ENCODE measurements at places on chromosomes 2 and 18. TPM values are rescaled to one million over a fixed set of nuclear protein-coding genes. Genes with fewer than 3 reads are reported as not detected.

Gene METAP1D
- 5.5 TPM for total RNA-seq

DNA sequence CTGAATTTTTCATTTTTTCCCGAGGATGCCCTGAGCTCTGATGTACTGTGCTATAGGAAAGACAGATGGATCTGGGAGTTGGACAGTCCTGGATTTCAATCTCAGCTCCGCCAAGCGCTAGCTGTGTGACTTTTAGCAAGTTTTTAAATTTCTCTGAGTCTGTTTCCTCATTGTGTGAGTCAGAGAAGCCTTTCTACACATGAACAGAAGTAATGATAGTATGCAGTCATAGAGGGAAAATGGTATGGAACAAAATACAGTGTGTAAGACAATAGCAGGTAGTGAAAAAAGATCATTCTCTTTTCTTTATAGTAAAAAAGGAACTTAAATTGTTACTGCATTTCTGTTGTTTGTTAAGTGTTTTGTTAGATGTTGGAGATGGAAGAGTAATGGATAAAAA lies 52.4 kb upstream of the PPM1B start:
- DNase-seq = no peak

GRCh38 chr2:19580830-19581229 lies 222.4 kb upstream of the OSR1 start:
- DNase-seq = no peak

GRCh38 chr2:219852626-219853025 lies 225.2 kb downstream of the SLC4A3 start:
- no peak for DNase-seq

Gene OBSL1
- 20.5 TPM for total RNA-seq

DNA sequence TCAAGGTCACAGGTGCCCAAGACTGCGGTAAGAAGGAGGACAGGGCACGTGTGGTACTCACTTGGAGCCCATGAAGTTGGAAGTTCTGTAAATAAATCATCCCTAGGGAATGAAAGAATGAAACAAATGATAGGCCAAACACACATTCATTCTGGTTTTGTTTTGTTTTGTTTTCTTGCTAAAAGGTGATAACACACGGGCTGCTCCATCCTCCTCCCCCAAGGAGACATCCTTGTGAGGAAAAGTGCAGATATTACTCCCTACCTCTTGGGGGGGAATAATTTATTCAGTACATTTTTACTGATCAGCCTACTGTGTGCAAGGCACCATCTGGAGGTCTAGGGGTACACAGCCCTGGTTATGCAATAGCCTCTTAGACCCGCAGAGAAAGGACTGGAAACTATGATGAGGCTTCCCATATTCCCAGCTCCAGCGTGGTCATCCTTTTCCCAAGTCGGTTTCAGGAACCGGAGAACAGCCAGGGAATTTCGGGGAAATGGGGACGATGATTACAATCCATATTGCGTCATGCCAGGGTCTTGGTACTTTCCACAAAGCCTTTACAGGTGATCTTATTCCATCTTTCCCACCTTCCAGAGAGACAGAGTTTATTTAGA lies 6.3 kb downstream of the RAX start:
- no peak for DNase-seq

GRCh38 chr2:76760367-76760704 lies 761.8 kb downstream of the LRRTM4 start:
- DNase-seq = no peak

DNA sequence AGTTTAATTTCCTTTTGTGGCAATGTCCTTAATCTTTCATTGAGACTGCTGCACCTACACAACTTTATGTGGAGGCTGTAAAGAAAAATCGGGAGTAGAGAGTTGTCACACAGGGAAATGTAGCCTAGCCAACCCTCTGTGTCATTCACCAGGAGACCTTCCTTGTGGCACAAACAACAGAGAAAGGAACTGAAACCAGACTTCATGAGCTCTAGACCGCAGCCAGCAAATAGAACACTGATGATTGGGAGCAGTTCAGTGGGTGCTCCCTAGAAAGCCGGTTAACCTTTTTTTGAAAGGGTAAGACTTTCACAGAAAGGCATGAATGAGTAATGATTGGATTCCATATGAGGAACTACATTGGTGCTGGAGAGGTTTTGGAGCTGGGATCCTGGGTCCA lies 1752.4 kb upstream of the CELF4 start:
- DNase-seq = no peak

- no peak for DNase-seq
Measured at GRCh38 chr2:58098254-58099095, 51.9 kb downstream of the VRK2 start.

DNA sequence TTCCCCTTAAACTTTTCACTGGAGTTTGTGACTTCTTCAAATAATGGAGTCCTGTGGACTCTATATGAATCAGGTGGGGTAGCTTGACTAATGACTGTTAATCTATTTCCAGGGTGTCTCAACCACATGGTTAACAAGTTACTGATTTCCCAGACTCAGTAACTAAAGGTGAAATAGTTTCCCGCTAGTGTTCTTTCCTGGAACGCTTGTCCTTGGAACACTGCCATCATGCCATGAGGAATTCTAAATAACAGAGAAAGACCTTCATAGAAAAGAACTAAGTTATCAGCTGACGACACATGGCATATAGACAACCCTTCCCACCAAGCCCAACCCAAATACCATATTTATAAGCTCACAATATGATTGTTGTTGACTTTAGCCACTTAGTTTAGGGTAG lies 1027.9 kb upstream of the FAM98A start:
- DNase-seq = no peak

DNA sequence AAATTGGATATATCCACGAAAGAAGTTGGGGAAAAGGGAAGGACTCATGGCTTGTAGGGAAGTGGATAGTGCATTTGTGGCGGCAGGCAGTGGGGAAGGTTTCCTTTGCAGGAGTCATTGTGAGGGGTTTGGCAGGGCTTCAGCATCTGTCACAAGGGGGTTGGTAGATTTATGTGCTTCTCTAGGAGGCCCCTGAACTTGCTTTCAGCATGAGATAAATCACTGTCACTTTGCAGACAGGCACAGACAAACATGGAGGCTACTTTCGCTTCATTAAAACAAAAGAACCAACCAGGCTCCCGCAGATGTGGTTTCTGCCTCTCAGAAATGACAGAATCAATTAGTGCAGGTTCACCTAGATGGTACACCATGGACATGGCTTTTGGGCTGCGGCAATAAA lies 340.7 kb downstream of the TGIF1 start:
- DNase-seq = no peak

DNA sequence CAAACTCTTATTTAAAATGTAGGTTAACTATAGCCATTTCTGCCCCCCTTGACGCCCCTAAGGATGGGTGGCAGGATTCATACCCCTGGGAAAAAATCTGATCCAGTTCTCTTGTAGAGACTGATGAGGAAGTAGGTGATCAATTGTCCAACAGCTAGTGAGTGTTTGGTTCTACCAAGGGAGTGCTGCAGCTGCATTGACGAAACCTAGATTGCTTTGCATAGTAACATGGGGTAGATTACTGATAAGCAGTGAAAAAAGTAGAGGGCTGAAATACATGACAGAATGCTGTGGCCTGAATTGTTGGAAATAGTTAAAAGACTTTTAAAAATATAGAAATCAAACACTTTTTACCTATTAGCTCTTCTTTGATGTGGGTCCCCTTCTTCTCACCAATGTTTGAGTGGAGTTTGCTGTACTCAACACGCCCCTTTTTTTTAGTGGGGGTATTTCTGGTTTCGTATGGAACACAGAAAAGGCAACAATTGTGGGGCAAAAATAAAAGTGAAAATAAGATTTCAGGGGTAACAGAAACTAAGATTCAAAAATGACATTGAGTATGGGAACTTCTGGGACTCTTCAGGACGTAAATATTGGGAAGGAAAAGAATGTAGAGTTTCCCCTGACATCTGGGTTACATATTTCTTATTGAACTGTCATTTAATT lies 66.2 kb downstream of the MAIP1 start:
- DNase-seq = no peak

DNA sequence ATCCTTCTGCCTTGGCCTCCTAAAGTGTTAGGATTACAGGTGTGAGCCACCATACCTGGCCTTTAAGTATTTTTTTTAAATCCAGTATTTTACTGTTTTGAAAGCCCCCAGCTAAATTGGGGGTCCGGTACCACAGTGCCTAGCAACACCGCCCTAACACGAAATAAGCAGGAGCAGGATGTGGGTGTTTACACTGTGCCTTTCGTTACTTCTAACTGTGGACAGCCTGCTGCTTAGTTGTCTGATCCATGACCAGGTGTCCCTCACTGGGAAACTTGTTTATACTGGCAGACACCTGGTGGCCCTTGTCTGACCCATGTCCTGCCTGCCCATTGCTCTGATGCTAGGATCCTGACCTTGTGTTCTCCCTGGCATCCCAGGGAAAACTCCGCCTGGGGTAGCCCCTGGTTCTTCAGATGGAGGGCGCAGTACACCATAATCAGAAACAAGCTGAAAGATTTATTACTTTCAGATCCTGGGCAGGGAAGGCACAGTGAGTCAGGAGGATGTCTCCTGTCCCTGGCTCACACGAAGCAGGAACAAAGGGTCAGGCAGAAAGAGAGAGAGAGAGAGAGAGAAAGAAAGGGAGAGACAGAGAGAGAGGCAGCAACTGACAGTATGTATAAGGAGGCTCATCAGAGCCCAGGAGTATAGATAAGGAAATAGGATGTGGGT lies 55.7 kb downstream of the NCAPH start:
- DNase-seq = no peak

DNA sequence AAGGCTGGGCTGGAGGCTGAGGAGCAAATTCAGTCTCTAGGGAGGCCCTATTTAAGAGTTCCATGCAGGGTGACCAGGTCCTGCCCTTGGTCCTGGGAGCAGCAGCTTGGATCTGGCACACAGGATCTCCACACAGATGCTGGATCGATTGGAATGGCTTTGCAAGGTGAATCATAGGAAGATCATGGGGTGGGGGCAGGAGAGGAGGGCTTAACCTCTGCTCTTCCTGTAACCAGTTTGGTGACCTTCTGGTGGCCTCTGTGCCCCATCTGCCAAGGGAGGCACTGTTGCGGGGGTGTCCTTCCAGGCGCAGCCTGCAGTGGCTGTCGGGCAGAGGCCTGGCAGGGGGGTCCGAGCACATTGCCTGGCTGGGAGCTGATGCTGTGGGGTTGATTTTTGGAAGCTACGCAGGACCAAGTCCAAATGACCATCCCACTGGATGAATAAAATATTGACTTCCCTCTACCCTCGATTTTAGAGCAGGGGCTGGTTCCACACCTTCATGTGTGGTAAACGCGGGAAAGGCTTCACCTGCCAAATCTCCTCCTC lies 79.7 kb downstream of the EDAR start:
- no peak for DNase-seq

DNA sequence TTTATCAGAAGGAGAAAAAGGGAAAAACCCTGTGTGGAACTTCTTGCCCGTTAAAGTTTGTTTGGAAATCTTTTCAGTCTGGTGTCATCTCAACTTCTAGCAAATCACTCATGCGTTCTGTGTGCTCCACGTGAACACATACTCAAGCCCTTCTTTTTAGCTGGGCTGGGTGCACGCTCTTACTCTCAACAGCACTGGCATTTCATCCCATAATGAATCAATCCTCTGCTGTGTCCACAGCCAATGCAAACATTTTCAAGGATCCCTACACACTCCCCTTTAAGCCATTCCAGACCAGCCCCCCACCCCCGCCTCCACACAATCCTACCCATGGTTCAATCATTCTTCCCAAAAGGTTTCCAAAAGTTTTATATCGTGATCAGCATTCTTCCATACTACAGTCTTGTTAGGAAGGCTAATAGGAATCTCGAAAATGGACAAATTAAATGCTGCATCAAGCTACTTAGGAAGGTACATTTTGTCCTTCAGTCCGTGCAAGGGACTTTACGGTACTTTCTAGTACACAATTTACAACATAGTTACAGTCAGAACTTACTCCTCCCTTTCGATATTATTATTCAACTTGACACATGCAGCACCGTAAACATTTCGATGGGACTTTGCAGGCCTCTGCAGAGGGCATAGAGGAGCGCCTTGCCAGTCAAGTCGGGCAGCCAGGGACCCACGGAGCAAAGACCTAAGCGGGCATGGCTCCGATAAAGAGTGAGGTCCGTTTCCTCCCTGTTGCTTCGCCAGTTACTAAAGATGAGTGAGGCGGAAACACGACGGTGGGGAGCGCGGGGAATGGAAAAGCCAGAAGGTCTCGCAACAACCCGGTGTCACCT lies 1.4 kb downstream of the PTGR3 start:
- no peak for DNase-seq

- no peak for DNase-seq
Measured at GRCh38 chr2:189551808-189552207, 28.8 kb downstream of the SLC40A1 start.

- no peak for DNase-seq
Measured at GRCh38 chr2:80322958-80323357, 18.4 kb upstream of the LRRTM1 start.

GRCh38 chr18:12747530-12748315 lies 44.9 kb downstream of the PSMG2 start:
- DNase-seq = no peak

- DNase-seq = no peak
Measured at GRCh38 chr2:135925571-135925970, 49.3 kb upstream of the MCM6 start.

Gene TPO
- 4.6 TPM for total RNA-seq

GRCh38 chr2:71746946-71747501 lies 293.7 kb downstream of the DYSF start:
- no peak for DNase-seq

DNA sequence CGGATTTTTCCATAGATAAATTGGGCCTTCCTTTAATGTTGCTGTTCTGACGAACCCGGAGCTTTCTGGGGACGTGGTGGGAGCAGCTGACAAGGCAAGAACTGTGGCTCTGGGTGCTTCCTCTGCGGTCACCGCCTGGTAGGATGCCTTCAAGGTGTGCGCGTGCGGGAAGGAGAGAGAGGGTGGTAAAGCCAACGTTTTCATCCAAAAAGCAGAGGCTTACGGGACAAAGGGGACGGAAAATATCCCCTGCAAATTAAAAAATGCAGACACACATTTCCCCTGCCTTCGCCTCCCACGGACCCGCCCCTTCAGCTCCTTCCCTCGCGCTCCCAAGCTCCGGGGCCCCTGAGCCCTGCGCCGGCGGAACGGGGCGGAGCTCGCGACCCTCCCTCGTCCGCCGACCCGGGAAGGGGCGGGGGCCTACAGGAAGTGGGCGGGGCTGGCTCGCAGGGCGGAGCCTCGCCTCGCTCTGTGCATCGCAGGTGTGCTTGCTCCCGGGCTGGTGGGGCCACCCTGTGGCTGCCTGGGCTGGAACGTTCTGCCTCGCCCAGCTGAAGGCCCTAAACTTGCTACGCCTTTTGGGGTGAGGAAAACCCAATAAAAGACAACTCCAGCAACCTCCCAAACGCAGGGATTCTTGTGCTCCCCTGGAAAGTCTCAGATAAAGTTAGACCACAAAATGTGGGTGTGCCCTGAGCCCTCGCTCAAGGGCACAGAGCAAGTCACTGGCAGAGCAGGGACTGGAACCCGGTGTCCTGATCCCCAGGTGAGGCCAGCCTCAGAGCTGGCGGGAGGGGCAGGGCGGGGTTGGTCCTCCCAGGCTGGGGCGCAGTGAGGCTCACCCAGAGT lies 25.4 kb upstream of the SLC66A3 start:
- no peak for DNase-seq

Gene CSRNP3
- total RNA-seq = 0.70 TPM

Gene SCN7A
- total RNA-seq = 5.4 TPM

Gene KIF1A
- 0.15 TPM for total RNA-seq

- DNase-seq = no peak
Measured at GRCh38 chr2:212777020-212777491, 238.5 kb upstream of the ERBB4 start.

Gene OSBPL1A
- 13.3 TPM for total RNA-seq
